CD4-positive, alpha-beta T cell (primary cell): ENCODE measurements at places on chromosomes 13 and 19.

DNA sequence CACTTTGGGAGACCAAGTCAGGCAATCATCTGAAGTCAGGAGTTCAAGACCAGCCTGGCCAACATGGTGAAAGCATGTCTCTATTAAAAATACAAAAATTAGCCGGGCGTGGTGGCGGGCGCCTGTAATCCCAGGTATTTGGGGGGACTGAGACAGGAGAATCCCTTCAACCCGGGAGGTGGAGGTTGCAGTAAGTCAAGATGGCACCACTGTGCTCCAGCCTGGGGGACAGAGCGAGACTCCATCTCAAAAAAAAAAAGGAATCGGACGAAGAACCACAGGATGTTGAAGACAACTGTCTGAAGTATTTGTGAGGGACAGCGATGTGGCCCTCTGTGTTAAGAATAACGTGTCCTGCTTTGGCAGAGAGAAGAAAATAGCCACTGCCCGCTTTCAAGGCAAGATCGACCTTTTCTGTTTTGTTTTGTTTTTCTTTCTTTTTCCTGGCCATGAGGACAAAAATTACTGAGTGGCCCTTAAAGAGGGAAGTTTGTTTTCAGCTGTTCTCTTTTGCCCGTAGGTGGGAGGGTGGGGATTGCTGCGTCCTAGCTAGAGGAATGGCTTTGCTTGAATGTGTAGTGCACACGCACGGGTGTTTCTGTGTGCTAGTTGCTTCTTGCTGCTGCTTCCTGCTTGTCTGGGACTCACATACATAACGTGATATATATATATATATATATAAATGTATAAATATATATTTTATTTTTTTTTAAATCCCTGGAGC lies 6.2 kb upstream of the PRKCG start:
- DNase-seq: no peak

GRCh38 chr19:13150931-13151604 lies 857 bp downstream of the IER2 start:
- DNase-seq: no peak

DNA sequence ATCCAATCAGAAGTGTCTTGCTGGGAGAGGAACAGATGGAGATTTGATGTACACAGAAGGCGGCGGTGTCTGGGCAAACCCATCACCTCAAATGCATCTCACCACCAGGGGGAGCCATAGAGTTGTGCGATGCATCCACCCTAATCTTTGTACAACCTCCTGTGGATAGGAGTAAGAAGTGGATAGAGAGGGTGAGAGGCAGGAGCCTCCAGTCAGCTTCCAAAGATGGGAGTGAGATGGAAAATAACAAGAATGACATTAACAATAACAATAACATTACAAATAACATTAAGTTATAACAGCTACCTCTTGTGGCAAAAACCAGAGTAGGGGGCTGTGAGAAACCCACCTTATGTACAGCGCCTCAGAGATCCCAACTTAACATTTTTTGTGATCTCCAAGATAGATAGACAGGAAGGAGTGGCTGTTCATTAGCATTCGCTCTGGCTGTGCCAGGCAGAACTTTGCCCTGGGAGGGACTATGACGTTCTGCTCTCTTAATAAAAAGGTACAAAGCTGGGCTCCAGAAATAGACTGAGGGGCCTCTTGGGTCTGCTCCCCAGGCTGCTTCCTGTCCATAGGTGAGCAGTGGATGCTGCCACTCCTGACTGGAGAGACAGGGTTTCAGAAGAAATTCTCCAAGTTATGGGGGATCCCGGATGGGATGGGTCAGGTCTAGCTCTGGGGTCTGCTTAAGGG lies 5.2 kb upstream of the CEACAM18 start:
- peak; percentile 78 for DNase-seq

DNA sequence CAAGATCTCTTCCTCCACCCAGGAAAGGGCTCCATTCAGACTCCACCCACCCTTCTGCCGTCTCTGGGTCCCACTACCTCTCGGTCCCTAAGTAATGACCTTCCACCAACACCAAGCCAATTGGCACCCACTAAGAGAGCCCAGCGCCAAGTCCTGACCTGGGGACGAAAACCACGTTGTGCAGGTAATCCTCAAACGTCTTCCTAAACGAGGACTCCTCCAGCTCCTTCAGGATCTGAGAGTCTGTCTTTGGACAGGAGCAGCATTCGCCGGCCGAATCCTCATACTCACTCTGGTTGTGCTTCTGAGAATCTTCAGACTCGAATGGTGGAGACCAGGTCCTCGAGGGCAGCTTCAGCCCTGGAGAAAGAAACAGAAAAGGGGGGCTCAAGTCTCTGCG lies 83.1 kb downstream of the ZNF557 start:
- no peak for DNase-seq

DNA sequence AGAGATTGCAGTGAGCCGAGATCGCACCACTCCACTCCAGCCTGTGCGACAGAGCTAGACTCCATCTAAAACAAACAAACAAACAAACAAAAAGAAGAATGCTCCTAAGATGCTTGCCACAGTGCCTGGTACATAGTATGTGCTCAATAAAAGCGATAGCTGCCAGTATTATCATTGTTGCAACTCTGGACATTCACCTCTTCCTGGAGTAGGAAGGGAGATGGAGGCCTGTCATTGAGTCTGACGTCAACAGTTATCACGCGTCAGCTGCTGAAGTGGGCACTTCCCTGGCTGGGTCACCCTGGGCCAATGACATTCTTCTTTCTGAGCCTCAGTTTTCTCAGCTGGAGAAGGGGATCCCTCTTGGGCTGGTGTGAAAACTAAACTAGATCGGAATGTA lies 4.2 kb upstream of the PLAUR start:
- peak; percentile 79 for DNase-seq

GRCh38 chr13:73913079-73913740 lies 221.0 kb downstream of the KLF12 start:
- DNase-seq: no peak

- DNase-seq: no peak
Measured at GRCh38 chr13:97341135-97341534, 92.8 kb upstream of the RAP2A start.

DNA sequence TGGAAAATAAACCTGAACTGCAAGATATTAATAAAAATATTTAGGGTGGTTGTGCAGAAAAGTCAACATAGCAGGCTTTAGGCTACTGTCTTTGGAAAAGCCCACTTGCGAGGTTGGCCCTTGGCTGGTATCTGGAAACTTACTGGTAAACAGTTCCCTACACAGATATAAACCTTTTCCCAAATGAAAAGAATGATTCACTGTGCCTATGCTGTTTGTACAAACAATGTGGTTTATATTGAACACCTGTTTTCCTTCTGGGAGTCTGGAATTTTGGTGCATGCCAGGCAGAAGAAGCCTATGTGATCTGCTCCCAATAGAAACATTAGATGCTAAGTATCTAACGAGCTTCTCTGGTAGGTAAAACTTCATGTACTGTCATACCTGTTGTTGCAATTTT lies 29.7 kb upstream of the SOHLH2 start:
- DNase-seq: no peak

- peak; percentile 14 for DNase-seq
Measured at GRCh38 chr19:5078182-5078581, 109.3 kb downstream of the KDM4B start.

DNA sequence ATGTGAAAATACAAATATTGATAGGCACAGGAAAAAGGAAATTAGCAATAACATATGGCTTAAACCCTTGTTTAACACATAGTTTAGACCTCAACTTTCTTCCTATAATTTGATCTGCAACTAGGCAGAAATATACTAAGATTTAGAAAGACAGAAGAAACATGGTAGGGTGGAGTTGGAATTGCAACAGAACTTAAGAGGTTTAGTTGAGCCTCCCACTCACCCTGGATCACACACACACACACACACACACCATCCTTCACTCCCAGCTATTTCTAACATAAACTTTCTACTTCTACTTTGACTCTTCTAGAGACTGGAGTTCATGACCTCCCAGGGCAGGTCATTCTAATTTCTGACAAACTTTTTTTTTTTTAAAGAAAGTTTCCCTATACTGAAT lies 47.4 kb downstream of the FLT3 start:
- no peak for DNase-seq

DNA sequence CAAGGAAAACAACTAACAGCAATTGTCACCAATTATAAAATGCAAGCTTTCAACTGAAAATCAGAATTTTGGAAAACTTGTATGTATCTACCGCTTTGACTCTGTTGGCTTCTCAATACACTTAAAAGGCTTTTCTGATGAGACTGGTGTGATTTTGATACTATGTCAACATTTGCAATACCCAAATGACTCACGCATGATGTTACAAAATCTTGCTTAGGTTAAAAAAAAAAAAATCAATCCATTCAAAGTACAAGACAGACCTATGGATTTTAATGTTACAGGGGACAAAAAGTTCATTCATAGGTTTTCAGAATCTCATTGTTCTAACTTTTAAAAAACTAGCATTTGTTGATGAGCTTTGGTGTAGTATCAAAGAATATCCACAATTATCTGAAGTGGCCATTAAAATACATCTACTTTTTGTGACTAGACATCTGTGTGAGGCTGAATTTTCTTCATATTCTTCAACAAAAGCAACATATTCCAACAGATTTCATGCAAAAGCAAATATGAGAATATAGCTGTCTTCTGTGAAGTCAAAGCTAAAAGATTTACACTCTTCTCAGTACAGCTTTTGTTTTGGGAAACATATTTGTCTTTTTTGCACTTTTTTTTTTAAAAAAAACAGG lies 10.7 kb downstream of the ELF1 start:
- no peak for DNase-seq

DNA sequence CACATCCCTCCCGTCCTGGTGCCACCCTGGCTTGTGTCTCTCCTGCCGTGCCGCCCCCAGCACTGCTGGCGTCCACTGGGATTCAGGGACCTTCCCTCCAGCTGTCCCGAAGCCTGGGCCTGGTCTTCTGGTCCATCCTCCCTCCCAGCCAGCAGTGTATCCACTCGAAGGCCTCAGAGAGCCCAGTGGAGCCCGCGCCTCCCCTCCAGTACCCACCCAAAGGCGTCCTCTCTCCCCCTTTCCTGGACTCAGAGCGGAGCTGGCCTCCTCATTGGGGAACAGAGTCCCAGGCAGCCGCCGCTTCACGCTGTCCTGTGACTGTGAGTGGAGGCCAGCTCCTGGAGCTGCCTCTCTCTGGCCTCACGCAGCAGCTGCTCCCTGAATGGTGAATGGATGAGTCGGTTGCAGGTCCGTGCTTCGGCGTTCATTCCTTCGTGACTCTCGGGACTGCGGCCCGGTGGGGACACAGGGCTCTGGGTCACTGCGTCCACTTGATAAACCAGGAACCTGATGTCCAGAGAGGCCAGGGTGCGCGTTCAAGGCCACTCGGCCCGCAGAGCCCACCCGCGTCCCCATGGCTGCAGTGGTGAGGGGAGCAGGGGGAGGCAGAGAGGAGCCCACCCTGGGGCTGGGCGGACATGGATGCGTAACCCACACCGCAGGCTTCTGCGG lies 12.1 kb downstream of the ONECUT3 start:
- DNase-seq: no peak

DNA sequence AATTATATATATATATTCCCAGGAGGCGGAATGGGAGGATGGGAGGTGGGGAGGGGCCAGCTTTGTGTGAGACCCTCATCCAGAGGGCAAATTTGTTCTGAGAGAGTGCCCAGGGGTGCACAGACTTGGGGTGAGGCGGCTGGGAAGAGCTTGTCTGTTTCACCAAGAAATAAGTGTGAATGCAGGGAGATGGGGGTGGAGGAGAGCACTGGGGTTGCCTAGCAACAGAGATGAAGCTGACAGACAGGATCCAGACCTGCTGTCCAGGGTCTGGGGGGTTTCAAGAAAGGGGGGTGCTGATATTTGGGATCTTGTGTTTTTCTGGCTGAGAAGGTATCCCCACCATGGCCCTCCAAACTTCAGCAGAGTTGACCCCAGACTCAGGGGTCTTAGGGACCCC lies 18.6 kb upstream of the TNFAIP8L1 start:
- DNase-seq: no peak

DNA sequence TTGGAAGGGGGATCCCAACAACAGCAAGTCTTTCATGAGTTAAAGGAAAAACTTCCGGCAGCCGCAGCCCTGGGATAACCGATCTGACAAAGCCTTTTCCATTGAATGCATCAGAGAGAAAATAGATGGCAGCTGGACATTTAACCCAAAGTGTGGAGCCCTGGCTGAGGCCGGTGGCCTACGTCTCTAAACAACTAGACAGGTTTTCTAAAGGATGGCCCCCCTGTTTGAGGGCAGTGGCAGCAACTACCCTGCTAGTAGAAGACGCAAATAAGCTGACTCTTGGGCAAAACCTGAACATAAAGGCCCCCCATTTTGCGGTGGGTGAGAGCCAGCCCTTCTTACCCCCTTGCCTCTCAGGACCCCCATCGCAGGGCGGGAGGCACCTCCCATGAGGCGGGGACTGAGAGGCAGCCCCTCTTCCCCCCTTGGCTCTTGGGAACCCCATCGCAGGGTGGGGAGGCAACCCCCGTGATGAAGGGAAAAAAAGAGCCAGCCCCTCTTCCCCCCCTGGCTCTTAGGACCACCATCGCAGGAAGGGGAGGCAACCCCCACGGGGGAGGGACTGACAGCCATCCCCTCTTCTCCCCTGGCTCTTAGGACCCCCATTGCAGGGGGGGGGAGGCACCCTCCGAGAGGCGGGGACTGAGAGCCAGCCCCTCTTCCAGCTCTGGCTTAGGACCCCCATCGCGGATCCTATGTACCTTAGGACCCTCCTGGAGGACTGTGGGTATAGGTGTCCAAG lies 2422.9 kb upstream of the PCDH20 start:
- DNase-seq: no peak

- DNase-seq: no peak
Measured at GRCh38 chr13:59635589-59635988, 528.1 kb downstream of the DIAPH3 start.

GRCh38 chr19:35935911-35936737 lies at the start of gene LRFN3:
Gene LRFN3 (plus strand): TSS chr19:35936374. CDS start chr19:35939426, 3,052 bp downstream.
- no peak for DNase-seq

DNA sequence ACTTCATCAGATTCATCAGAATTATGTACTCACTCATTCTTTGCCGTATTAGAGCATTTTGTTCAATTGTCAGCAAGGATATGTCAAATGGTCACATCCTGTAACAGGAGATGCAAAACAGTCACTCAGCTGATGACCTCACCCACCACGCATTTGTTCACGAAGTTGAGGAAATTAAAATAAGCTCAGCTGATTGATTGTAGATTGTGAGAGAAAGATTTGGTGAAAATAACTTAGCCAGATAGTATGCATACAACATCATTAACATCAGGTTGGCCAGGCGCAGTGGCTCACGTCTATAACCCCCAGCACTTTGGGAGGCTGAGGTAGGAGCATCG lies 22.6 kb upstream of the CDC16 start:
- no peak for DNase-seq

DNA sequence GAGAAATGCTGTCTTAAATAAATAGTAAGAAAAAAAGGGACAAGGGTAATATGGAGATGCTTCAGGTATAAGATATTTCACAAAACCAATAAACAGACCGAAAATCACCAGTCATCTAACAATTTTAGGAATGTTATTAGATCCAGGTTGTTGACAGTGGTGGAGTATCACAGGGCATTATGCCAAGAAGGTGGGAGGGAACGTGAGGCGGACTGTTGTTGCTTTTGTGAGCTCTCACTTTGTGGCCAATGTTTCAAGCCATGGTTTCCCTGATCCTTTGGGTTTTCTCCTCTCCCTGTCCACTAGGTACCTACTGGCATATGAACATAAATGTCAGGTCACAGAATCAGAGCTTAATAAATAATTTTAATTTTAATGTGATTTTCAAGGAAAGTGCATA lies 790.3 kb upstream of the SLITRK1 start:
- DNase-seq: no peak
